ENCODE measurements at places on chromosomes 13 and 19.

DNA sequence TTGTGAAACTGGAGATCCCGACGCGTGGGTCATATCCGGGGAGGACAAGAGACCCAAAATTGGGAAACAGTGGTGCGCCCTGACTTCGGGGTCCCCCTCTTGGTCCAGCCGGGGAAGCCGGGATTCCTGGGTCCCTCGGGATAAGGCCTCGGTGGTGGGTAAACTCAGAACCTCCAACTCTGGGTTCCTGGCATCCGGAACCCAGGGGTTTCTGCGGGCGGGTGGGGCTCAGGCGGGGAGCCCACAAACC is 688 bp downstream of the ZFP36 start:
- no peak for DNase-seq

DNA sequence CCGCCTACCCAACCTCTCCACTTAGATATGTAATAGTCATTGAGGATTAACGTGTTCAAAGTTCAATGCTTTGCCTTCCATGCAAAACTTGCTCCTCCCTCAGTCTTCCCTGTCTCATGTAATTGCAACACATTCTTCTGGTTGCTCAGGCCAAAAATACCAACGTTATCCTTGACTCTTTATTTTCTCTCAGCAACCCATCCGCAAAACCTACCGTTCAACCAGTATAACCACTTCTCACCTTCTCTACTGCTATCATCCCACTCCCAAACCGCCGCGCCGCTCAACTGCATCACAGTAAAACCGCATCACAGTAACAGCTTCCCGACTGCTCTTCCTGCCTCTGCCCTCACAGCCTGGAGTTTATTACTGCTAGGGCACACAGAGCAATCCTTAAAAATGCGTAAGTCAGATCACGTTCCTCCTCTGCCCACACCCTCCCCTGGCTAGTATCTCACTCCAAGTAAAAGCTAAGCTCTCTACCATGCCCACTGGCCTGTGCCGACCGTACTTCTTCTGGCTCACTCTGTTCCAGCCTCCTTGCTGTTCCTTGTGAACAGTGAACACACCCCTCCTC is 8.2 kb downstream of the MTIF3 start:
- DNase-seq, result no peak

DNA sequence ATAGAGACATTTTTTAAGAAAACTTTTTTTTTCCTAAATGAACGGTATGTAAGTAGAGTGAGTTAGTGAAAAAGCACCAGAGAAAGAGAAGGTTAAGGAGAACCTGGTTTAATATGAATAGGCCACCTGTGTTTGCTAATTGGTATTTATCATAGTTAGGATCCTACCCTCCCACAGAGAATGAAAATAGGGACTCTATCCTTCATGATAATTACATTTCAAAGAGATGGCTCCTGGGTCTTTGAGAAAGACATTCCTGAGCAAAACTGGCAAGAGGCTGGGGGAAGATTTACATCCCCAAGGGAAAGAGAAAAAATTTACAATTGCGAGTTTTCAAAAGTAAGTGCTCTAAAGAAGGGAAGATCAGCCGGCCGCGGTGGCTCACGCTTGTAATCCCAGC is 1284.5 kb downstream of the SLITRK1 start:
- DNase-seq, result no peak

DNA sequence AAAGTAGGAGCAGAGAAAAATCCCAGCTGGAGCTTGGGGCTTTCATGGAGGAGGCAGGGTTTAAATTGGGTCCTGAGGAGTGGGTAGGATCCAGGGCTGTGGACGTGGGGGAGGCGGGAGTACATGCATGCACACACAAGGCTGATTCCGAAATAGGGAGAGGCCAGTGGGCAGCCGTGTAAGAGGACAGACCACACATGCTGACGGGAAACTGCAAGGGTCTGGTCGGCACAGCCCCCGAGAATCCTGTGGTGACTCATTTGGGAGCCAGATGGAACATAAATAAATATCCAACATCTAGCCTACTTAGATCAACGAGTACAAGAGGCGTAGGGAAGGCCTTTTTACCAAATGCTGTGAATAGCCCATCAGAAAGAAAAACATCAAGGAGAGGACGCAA is 216.3 kb upstream of the ZNF507 start:
- DNase-seq, result peak; percentile 19

- no peak for DNase-seq
Measured at GRCh38 chr13:111638233-111638632, 317.8 kb downstream of the TEX29 start.

DNA sequence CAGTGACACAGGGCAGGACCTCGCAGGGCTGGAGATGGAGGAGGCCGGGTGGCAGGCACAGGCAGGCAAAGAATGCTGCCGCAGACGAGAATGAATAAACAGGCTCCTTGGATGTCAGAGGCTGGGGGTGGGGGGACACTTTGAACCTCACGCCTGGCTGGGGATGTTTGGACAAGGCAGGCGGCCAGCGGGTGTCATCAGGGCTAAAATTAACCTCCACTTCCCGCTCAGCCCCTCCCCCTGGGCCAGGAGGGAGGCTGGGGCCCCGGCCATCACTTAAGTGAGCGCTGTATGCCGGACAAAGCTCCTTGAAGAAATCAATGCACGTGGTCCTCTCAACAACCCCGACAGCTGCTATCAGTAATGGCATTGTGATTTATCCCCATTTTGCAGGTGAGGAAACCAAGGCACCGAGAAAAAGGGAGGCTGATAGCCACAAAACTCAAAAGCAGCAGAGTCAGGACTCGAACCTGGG is 10.3 kb upstream of the FUT5 start:
- peak; percentile 88 for DNase-seq

DNA sequence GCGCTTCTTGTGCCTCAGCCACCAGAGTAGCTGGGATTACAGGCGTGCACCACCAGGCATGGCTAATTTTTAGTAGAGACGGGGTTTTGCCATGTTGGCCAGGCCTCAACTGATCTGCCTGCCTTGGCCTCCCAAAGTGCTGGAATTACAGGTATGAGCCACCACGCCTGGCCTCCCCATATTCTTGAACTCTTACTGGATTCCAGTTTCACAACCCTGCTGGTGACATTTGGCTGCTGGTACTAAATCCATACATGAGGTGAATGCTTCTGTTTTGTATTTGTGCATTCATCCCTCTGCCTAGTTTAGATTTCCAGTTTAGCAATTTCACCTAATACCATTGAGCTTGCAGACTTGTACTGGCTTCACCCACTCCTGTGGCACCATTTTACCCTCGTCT is 13.9 kb downstream of the SLC25A15 start:
- no peak for DNase-seq

DNA sequence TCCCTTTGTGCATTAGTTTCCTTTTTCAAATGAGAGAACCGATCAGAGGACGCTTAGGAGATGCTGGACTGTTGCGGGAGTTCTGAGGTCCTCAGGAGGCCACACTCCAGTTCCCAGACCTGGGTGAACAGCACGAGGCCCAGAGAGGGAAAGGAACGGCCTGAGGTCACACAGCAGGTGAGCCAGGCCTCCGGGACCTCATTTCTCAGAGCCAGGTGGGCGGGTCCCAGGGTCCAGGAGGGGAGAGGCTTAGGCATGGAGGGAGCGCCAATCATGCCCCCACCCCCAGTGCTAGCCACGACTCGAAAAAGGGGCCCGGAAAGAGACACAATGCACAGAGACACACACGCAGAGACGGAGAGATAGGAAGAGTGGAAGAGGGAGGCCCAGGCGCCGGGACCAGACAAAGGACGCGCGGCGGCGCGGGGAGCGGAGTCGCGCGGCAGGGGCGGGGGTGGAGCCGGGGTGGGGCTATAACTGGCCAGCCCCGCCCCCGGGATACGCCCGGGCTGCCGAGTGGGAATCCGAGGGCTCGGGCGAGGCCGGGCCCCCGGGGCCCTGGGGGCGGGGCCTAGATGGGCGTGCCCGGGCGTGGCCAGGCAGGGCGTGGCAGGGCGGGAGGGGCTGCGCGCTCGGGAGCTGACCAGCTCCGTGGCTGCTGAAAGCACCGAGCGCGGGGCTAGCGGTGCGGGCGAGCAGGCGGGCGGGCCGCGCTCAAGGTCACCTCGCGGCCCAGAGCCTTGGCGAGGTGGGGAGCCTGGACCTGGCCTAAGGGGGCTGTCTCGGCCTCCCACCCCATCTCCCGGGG is 1.6 kb downstream of the ELAVL3 start:
- DNase-seq, result peak; percentile 22

DNA sequence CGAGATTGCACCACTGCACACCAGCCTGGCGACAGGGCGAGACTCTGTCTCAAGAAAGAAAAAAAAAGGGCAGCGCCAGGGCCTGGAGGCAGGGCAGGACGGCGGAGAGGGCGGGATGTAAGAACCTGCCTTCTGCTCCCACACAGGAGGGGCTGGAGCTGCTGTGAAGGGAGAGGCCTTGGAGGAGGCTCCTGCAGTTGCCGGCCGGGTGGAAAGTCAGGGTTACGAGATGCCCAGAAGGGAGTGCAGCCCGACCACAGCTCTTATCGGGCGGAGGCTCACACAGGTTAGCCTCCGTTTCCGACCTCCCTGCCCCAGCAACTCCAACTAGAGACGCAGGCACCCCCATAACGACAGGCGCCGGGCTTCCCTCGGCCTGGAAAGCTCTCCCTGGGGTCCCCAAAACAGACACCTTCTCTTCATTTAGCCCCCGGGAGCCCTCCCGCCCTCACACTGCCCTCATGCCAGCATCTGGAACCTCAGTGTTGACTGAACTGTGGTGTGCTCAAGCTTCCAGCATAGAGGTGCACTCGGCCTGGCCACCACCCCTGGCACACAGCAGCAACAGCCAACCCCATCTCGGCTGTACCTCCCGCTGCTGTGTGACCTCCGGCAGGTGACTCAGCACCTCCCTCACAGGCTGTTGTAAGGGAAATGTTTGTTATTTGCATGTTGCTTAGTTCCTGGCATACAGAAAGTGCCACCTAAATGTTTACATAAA is 1.4 kb downstream of the PLPP2 start:
- DNase-seq, result no peak

DNA sequence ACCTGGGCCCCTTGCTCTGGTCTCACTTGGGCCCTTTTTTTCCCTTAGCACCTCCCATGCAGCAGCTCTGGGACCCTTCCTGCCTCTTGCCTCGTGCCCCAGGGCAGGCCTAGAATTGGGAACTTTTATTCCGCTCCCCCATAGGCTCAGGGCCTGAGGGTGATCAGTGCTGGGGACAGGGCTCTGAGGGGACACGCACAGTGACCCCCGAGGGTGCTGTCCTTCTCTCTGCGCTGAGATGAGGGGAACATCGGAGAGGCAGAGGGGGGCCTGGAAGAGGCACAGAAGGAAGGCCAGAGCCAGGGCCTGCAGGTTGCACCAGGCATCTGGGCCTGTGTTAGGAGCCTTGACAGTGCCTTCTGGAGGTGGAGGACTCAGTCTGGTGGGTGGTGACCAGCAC is 10.8 kb downstream of the EPN1 start:
- no peak for DNase-seq

DNA sequence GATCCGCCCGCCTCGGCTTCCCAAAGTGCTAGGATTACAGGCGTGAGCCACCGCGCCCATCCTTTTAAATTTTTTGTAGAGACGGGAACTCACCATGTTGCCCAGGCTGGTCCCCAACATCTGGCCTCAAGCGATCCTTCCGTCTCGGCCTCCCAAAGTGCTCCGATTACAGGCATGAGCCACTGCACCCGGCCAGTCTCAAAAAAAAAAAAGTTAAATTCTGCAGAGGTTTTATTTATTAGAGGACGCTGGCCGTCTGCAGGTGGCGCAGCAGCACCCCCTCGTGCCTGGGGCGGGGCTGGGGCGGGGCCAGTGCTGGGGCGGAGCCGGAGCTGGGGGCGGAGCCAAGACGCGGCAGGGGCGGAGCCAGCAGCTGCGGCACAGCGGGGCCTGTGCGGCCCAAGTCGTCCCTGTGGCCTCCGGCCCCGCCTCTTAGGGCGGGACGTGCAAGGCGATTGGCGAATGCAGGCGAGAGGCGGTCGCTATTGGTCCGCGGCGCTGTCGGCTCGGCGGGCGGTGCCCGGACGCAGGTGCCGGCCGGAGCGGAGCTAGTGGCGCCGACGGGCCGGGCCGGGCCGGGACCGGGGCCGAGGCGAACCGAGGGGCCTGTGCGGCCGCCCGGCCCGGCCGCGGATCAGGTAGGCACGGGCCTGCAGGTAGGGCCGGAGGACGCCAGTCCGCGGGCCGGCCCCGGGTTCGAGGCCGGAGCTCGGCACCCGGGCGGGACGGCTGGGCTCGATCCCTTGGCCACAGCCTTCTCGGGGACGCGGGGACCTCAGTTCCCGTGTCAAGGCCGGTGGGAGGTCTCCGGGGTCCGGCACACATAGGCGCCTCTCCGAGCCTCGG is at the start of gene MARCHF2:
Gene MARCHF2 (plus strand): TSS at position 523 of the 846 bp plus-strand sequence. CDS start 8,536 bp downstream, outside the sequence.
- DNase-seq, result peak; percentile 94

DNA sequence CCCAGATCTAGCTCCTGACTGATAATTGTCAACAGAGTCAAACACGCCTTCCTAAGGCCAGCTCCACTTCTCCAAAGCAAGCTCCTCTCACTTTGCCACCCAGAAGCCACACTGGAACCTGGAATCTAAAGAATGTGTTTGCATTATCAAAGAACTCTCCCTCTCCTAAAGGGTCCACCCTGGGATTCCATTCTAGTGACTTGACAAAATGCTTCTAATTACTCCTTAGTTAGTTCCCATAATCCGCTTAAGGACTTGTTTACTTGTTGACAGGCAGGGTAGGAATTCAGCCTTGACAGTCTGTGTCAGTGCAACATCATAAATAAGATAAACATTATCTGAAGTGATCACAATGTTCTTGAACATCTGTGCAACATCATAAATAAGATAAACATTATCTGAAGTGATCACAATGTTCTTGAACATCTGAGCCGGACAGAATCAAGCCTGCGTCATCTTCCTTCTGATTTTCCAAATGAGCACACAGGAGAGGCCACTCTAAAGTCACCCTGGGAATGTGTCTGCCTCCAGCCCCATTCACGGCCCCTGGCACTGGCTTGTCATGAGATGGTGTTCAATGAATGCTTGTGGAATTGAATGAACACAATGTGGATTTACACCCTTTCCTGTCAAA is 512.1 kb downstream of the IRS2 start:
- DNase-seq, result peak; percentile 90

DNA sequence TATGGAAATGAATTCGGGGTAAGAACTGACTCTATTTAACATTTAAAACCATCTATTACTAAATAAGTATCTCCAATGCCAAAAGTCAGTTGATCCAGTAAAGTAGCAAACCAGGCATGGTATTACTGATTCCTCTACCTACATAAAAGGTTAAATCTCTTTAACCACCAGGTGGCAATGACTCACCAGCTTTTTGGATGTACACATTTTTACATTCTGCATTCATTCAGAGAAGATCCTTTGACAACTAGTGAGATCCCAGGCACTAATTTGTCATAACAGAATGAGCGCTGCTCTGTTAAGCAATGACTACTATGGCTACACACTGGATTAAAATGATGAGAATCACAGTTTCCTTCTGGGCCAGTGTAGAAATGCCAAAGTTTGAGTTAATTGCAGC is 329.8 kb upstream of the GPC6 start:
- peak; percentile 22 for DNase-seq

DNA sequence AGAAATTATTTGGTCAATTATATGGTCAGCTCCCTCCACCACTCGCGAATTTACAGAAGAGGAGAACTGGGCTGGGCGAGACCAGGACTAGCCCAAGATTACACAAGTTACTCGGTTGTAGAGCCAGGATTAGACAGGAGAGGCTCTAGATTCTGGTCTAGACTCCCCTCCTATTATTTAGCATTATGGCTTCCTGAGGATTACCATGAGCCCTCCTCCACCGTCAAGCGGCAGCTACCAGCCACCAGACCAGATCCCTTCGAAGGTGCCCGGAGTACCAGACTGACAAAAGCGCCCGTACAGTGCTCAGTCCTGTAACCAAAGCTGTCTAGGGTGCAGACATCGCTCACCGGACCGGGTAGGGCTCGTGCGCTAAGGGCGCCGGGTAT is 497 bp upstream of the MLNR start:
- no peak for DNase-seq

- no peak for DNase-seq
Measured at GRCh38 chr13:48838193-48838973, 137.3 kb upstream of the FNDC3A start.

Data from fibroblast of skin of back (primary cell).